Left lung (tissue), 14 donors: ENCODE measurements at places on chromosomes 12 and 14. TPM values are rescaled to one million over a fixed set of nuclear protein-coding genes. Genes with fewer than 3 reads are reported as not detected.

PROX2 gene
- total RNA-seq = not detected

DNA sequence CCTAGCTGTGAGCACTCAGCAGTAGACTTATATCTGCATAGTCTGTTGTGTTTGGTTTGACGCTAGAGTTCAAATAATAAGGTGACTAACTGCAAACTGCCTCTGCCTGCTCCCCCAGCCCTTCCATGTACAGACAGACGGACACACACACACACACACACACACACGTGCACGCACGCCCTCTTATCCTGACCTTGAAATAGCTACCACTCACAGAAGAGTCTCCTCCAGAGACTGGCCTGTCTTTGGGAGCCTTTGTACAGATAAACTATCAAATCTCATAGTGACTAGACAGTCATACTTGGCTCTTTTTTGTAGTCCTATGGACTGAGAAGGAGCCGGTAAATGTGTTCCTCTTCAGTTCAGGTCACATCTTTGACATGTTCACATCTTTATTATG, 158.4 kb downstream of the FBXL14 start:
- H3K36me3 ChIP-seq = no peaks in the 10 kb centered on the region
- H3K27me3 ChIP-seq = no peaks in the 10 kb centered on the region
- no peak overlapping the region for H3K4me3 ChIP-seq
- peaks cover 7% of the 10 kb centered on the region for H3K4me1 ChIP-seq
- no peak overlapping the region for H3K27ac ChIP-seq

DNA sequence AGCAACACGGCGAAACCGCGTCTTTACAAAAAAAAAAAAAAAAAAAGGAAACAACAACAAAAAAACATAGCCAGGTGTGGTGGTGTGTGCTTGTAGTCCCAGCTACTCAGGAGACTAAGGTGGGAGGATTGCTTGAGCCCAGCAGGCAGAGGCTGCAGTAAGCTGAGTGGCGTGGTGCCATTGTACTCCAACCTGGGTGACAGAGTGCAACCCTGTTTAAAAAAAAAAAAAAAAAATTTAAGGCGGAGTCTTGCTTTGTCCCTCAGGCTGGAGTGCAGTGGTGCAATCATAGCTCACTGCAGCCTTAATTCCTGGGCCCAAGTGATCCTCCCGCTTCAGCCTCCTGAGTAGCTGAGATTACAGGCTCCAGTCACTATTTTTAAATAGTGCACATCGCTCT, 18.2 kb upstream of the FIGNL2 start:
- H3K36me3 ChIP-seq = no peaks in the 10 kb centered on the region
- peaks cover 22% of the 10 kb centered on the region for H3K4me1 ChIP-seq
- H3K27ac ChIP-seq = no peak overlapping the region
- peaks cover 8% of the 10 kb centered on the region for H3K27me3 ChIP-seq
- DNase-seq = no peak
- H3K4me3 ChIP-seq = no peak overlapping the region

OAS2 gene
- total RNA-seq = 24.0 TPM

- DNase-seq = no peak
- no peaks in the 10 kb centered on the region for H3K36me3 ChIP-seq
- H3K27ac ChIP-seq = no peak overlapping the region
Measured at GRCh38 chr12:104183443-104183842, 32.1 kb upstream of the TXNRD1 start.

DNA sequence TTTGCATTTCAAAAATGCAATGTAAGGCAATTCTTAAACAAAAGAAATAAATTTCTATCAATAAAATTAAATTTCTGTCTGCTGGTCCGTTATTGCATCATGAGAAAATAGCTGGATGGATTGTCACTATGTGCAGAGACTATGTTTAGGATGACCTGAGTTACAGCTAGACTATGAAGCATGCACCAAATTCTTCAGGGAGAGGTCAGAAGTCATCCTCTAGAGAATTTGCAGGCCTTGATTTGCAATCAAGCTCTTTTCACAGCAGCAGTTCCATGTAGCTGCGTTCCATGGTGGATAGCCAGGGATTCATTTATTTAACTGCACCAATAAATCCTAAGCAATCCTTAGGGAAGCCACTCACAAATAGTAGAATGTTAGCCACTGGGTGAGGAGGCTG, 253.7 kb downstream of the MSRB3 start:
- no peaks in the 10 kb centered on the region for H3K36me3 ChIP-seq
- no peak for DNase-seq
- no peak overlapping the region for H3K27ac ChIP-seq
- H3K27me3 ChIP-seq = no peaks in the 10 kb centered on the region
- H3K4me3 ChIP-seq = no peak overlapping the region
- no peaks in the 10 kb centered on the region for H3K4me1 ChIP-seq

TTC8 gene
- 17.5 TPM for total RNA-seq

DACT1 gene
- total RNA-seq = 10.1 TPM

- H3K36me3 ChIP-seq = no peaks in the 10 kb centered on the region
- no peak for DNase-seq
- peaks cover 3% of the 10 kb centered on the region for H3K4me1 ChIP-seq
- H3K4me3 ChIP-seq = no peak overlapping the region
Measured at GRCh38 chr12:105524961-105525360, 194.5 kb downstream of the C12orf75 start.

DNA sequence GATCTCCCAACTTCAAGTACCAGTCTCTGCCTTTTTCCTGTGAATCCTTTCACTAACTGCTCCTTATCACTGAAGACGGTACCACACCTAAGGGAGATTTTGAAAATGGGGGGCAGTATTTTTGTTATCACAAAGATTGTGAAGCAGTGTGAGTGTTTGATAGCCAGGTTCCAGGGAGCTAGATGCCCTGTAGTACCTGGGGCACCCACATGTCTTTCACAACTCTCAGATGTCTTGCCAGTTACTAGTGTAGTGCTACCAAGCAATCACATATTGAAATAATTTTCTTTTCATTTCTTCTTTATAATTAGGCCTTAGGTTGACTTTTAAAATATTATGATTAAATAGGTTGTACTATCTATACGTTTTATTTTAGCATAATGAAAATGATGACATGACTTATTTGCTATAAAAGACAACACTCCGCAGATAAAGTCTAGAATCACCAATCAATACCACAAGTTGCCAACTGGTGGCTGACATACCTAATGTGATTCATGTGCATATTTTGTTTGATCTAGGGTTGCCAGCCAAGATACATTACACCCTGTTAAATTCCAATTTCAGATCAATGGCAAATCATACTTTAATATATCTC, 215.9 kb downstream of the EXOC5 start:
- no peak for DNase-seq
- H3K27me3 ChIP-seq = no peaks in the 10 kb centered on the region
- no peak overlapping the region for H3K27ac ChIP-seq

DNA sequence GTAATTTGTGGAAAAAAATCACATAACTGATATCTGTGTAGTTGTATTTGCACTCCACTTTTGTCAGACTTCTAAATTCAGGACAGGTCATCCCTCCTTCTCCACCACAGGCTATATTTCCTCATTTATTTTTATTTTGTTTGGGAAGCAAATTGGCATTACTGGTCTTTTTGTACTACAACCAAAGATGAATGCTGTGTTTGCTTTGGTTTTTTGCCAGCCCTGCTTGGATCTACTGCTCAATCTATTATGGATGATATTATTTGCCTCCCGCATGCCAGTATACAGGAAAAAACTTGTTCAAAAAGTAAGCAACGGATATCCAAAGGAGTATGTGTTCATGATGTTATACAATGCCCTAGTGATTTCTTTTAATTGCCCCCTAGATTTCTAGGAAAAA, 948.8 kb downstream of the TRHDE start:
- H3K4me1 ChIP-seq = no peaks in the 10 kb centered on the region
- no peak for DNase-seq
- H3K27ac ChIP-seq = no peak overlapping the region
- no peaks in the 10 kb centered on the region for H3K36me3 ChIP-seq
- no peak overlapping the region for H3K4me3 ChIP-seq
- H3K27me3 ChIP-seq = no peaks in the 10 kb centered on the region

GRCh38 chr14:77077040-77077439, 21.0 kb upstream of the CIPC start:
- no peak overlapping the region for H3K4me3 ChIP-seq
- H3K27me3 ChIP-seq = no peaks in the 10 kb centered on the region

- H3K27me3 ChIP-seq = no peaks in the 10 kb centered on the region
- peak overlapping the region; percentile 74 for H3K27ac ChIP-seq
- no peak for DNase-seq
- peaks cover 37% of the 10 kb centered on the region for H3K4me1 ChIP-seq
- no peak overlapping the region for H3K4me3 ChIP-seq
- peaks cover 4% of the 10 kb centered on the region for H3K36me3 ChIP-seq
Measured at GRCh38 chr14:68945585-68946488, 33.3 kb downstream of the ACTN1 start.

DNA sequence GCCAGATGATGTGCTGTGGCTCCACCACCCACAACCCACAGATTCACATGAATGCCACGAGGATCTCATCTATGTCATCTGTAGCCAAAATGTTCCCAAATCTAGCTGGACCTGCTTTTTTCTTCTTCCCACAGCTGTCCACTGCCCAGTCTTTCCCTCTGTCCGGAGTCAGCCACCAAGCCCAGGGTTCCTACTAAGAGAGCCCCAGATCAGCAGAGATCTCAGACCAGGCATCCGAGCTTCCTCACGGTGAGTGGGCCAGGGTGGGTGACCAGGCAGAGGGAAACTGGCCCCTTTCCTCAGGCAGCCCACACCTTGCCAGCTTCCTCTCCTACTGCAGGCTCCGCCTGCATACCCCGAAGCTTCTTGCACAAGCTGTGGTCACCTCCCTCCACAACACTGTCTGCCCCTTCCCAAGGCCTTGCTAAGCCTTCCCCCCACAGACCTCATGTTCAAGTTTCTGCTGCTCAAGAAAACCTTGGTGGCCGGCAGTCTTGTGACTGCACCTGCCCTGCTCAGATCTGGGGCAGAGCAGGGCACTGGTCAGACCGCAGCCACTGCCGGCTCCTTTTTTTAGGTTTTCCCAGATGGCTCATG, 81.4 kb downstream of the ACTN1 start:
- no peaks in the 10 kb centered on the region for H3K27me3 ChIP-seq
- DNase-seq = no peak
- peaks cover 88% of the 10 kb centered on the region for H3K36me3 ChIP-seq
- H3K4me3 ChIP-seq = no peak overlapping the region
- H3K27ac ChIP-seq = peak overlapping the region; percentile 43
- H3K4me1 ChIP-seq = no peaks in the 10 kb centered on the region
